Hematopoietic multipotent progenitor cell treated with erythropoietin and hydrocortisone succinate and interleukin-3 and kit ligand, for 8 days (in vitro differentiated cells): ENCODE measurements at places on chromosomes 12 and 14.

DNA sequence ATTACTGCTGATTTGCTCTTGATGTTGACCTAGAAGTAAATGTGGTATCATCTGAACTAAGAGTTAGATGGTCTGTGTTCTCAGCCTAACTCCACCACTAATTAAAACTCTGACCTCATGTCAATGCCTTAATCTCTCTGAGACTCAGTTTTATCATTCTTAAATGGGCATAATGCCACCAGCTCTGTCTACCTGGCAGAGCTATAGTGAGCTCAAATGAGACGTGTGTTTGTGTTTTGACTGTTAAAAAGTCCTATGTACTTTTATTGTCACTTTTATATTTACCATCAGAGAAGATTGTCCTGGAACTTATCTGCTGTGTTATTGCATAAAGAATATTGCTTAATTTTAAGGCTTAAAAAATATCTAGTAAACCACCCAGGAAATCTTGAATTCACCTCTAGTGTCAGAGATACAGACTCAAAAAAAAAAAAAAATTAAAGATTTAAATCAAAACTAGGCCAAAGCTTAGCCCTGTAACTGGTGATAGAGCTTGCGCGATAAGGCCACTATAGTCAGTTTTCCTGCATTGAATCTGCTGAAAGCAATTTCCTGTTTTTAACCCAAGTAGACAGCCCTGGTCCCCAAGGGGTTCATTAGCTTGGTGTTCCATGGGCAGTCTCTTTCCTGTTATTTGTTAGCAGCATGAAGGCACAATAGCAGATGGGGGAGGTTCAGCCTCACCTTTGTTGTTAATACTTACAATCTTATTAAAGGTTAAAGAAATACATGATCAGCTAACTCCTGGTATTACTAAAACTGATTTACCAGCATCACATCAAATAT lies 261.8 kb downstream of the ATP23 start:
- no peak for DNase-seq

- no peak for DNase-seq
These were observed 3.8 kb downstream of the GPD1 start for GRCh38 chr12:50107416-50108268.

DNA sequence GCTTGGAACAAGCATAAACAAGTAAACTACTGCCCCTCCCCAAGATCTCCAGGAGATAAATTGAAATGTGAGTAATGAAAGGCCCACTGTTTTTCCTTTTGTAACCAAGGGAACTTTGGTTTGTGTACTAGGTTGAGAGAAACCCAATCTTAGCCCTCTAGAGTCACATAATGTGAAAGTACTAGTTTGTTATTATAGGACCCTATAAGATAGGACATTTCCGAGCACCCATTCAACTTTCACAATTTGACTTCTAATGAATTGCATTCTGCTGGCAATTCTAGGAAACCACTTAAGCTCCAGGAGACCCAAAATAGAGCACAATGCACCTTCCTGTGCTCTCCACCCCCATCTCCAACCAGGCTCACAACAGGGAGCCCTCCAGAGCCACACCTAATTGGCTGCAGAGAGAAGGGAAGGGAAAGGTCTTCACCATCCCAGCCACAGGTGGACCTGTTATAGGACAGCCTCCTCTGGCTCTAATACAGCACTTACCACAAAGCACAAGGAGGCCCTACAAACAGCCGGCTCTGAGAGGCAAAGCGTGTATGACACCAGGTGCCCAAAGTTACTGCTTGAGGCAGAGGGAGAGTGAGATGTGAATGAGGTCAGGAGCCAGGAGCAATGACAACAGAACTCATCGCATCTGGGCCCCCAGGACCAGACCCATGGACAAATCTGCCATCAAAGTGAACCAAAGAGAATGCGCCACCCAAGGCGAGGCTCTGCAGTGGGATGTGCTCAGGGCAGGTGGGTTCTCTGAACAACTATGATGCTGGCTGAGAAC lies 163.3 kb upstream of the NTF3 start:
- DNase-seq: no peak

DNA sequence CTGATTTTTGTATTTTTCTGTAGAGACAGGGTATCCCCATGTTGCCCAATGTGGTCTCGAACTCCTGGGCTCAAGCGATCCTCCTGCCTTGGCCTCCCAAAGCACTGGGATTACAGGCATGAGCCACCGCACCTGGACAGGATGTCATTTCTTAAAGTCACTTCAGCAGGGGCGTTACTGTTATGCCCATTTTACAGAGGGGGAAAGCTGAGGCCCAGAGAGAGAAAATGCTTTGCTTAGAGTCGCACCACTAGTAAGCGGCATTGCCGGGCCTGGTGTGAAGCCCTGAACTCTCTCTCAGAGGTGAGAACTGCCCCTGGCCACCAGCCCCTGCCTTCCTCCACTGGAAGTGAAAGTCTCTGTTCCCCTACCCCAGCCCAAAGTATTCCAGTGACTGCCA lies 207.0 kb downstream of the PHETA1 start:
- DNase-seq: no peak

DNA sequence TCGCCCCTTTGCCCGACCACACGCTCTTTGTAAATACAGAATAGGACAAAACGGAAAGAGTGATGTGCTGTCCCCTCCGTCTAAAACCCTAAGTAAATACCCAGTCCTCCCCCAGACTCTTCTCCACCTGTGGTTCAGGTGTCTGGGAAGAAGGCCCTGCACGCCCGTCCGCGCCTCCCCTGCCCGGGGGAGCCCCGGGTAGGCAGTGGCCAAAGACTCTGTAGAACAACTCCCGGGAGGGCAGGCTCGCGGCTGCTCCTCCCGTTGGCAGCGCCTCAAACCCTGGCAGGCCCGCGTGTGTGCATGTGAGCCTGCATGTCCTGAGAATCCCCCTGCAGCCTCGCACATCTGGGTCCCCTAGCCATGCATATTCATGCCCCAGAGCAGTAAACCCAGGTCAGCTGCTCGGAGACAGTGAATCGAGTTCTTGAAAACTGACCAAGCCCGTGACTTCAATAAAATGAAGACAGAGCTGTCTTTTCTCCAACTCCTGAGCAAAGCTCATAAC lies 165.8 kb downstream of the MON2 start:
- DNase-seq: peak; percentile 16

DNA sequence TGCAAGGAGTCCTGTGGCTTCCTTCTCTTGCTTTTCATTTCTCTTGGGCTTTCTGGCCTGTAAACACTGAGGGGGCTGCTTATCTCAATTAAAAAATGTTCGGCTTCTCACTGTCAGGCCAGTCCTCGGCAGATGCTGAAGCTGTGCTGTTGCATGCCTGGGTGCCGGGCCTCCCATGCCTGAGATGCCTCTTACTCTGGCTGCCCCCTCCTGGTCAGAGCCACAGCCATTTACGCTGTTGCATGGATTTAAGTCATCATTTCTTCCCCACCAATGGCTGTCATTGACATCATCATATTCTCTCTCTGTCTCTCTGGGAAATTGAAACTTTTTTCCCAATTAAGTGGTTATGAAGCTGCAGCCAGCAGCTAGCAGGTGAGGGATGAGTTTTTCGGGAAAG lies 53.7 kb downstream of the FOXN4 start:
- DNase-seq: no peak

DNA sequence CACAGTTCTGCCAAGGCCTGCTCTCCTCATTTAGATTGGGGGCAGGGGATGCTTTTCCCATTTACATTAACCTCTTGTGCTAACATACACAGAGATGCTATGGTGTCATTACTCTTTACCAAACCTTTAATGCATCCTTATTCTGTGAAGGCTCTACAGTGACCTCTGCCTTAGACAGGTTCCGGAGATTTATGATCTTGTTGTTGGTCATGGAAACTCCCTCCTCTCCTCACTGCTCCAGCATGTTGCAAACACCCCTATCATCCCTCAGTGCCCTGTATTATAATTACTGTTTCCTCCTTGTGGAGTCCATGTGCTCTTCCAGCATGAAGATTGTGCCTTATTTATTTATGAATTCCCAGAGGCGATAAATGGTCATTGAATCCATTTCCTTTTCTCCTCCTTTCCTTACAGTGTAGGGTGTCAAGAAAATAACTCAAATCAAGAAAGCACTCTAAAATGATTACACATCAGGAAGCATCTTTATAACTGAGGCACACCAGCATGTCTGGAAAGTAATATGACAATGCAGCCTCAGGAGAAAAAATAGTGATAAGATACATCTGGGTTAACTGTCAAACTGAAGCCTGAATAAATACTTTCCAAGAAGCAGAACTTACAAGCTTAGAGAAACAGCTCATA lies 37.8 kb downstream of the RTN1 start:
- no peak for DNase-seq

- DNase-seq: no peak
These were observed 54.2 kb downstream of the TGFB3 start for GRCh38 chr14:75927564-75928087.

GRCh38 chr14:94768521-94769390 lies 1.2 kb downstream of the GSC start:
- DNase-seq: no peak

- DNase-seq: no peak
These were observed 154.8 kb upstream of the NEDD1 start for GRCh38 chr12:96752211-96752610.

DNA sequence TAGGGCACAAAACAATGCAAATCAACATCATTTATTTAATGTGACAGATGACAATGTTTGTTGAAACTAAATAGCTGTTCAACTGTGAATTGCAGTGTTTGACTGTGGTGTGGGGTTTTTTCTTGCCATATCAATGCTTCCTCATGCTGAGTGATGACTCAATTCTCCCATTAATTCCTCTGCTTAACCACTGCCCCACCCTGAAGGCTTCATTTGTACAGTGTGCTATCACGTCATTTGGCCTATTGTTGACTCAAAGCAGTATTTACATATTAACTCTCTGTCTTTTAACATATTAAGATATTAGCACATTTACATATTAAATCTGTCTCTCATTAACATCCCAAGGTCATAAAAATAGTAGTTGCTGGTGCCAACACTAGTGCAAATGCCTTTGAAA lies 164.8 kb upstream of the NRXN3 start:
- DNase-seq: peak; percentile 91

GRCh38 chr12:107318806-107319532 lies 225.6 kb upstream of the CRY1 start:
- no peak for DNase-seq

GRCh38 chr12:80445083-80445793 lies 1.2 kb downstream of the PTPRQ start:
- no peak for DNase-seq

DNA sequence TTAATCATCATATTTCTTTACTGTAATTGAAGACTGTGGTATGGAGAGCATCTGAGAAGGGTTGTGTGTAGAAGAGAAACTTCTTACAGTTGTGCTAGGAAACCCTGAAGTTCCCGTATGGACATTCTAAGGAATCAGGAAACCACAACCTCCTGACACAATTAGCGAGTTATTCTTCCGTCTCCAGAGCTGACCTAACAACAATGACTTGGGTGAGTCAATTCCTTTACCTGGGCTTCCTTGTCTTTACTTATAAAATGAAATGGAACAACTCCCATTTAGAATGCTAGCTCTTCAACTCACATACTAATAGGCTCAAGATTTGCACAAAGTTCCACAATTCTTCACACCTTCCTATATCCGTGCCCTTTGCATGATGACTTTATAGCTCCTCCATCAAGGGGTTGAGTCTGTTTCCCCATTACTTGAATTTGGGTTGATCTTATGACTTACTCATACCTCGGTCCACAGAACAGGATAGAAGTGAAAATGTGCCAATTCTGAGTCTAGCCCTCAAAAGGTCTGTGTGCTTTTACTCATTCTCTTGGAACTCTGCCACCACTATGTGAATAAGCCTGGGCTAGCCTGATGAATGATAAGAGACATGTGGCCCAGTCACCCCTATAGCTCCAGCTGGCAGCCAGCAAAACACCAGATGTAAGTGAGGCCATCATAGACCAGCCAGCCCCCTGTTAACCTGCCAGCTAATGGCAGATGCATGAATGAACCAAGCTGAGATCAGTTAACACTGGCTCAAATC lies 459.4 kb downstream of the ETNK1 start:
- DNase-seq: peak; percentile 48

- DNase-seq: no peak
These were observed 1.9 kb downstream of the TTLL5 start for GRCh38 chr14:75662966-75663365.

DNA sequence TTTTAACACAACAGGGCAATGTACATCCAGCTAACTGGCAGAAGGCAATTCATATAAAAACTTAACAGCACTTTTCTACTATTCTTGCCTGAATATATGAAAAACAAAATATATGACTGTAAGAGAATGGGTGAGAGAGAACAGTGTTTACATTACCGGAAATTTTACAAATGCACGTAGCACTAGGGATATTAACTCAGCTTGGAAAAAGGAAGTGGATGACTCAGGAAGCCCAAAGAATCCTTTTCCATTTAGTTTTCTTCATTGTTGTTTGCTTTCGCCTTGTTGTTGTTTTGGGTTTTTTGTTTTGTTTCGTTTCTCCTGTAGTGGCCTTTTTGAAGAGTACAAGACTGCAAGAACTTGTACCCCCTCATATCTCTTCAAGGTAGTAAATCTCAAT lies 295.5 kb downstream of the EGLN3 start:
- DNase-seq: no peak

GRCh38 chr12:57751432-57751787 lies 700 bp downstream of the CDK4 start:
- DNase-seq: no peak

- no peak for DNase-seq
These were observed 17.6 kb upstream of the FAM181A start for GRCh38 chr14:93909429-93910128.

GRCh38 chr12:107311682-107312081 lies 218.3 kb upstream of the CRY1 start:
- no peak for DNase-seq

- no peak for DNase-seq
These were observed 1.6 kb downstream of the CISTR start for GRCh38 chr12:53749986-53750811.

DNA sequence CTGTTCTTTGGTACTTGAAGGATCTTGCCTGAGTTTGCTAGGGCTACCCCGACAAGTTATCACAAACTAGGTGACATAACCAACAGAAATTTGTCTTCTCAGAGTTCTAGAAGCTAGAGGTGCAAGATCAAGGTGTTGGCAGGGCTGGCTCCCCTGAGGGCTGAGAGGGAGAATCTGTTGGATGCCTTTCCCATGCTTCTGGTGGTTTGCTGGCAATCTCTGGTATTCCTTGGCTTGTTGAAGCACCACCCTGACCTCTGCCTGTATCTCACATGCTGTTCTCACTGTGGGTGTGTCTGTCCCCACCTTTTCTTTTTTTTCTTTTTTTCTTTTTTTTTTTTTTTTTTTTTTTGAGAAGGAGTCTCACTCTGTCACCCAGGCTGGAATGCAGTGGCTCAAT lies 81.2 kb downstream of the VCPKMT start:
- no peak for DNase-seq

DNA sequence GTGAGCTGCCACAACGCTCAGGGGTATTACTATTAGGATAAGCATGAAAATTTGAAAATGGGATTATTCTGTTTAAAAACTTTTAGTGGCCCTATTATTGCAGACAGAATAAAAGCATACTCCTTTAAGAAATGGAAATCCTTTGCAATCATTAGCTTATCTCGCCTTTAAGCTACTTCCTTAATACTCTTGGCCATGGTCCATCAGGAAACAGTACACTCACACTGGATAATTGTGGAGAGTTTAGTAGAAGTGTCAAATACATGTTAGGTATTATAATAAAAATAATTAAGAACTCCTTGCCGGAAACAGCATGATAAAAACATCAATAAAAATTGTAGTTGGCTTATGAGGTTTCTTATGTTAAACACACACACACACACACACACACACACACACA lies 100.4 kb upstream of the PPFIA2 start:
- DNase-seq: peak; percentile 3

- DNase-seq: no peak
These were observed 73.6 kb downstream of the TMTC1 start for GRCh38 chr12:29710104-29710503.
